CD4-positive, alpha-beta T cell treated with Interleukin-6 for 4 hours (primary cell): ENCODE measurements at places on chromosomes 13 and 19.

DNA sequence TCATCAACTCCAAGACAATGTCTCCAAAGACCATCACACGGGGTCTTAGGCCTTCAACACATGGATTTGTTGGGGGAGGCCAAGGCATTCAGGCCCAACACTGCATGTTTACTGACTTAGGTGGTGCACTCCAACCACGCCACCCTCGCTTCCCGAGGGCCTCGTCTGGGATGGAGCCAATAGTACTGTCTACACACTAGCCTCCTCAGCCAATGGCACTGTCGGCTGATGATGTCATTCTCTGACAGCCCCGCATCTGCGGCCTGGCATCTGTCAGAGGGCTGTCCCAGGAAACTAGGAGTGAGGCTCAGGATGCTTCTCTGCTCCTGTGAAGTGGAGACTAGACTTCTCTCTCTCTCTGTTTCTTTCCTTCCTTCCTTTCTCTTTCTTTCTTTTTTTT is 96.6 kb downstream of the TEX26 start:
- no peak for DNase-seq

- no peak for DNase-seq
Observed at GRCh38 chr13:110676595-110677587, 29.0 kb downstream of the CARS2 start.

GRCh38 chr19:30105727-30106126 is 163.7 kb downstream of the URI1 start:
- no peak for DNase-seq

DNA sequence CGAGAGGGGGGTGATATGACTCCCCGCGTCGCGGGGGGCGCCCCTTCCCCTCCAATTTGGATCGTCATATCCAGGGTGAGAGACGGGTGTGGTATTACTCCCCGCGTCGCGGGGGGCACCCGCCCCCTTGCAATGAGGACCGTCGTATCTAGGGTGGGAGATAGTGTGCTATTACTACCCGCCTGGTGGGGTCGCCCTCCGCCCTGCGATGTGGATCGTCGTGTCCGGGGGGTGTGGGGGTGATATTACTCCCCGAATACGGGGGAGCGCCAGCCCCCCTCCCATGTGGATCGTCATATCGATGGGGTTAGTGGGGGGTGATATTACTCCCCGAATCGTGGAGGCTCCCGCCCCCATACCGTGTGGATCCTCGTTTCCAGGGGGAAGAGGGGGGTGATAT is 29.2 kb upstream of the RGCC start:
- DNase-seq: peak; percentile 73

- no peak for DNase-seq
Observed at GRCh38 chr13:49638030-49638743, 9.9 kb downstream of the ARL11 start.

DNA sequence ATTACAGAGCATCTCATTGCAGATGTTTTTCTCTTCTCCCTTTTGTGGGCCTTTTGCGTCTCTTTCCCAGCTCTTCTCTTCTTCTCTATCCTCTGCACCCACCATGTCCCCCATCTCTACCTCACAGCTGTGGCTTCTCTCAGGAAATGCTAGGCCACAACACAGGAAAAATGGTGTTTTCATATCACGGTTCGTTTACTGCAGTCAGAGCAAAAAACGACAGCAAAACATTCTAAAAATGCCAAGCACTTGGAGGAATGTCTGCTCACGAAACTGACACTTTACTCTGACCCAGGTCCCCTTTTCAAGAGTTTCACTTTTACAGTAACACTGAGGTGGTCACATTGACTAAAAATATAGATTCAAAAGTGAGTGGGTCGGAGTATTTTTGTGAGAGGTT is 152.2 kb downstream of the DCT start:
- DNase-seq: peak; percentile 14

GRCh38 chr13:104837756-104838155 is 1697.7 kb downstream of the EFNB2 start:
- no peak for DNase-seq

- DNase-seq: no peak
Observed at GRCh38 chr19:46976845-46977320, 42.8 kb upstream of the NPAS1 start.

GRCh38 chr13:66809485-66809884 is 420.7 kb downstream of the PCDH9 start:
- DNase-seq: no peak

GRCh38 chr19:58037927-58038687 is 4.3 kb downstream of the ZSCAN1 start:
- no peak for DNase-seq

DNA sequence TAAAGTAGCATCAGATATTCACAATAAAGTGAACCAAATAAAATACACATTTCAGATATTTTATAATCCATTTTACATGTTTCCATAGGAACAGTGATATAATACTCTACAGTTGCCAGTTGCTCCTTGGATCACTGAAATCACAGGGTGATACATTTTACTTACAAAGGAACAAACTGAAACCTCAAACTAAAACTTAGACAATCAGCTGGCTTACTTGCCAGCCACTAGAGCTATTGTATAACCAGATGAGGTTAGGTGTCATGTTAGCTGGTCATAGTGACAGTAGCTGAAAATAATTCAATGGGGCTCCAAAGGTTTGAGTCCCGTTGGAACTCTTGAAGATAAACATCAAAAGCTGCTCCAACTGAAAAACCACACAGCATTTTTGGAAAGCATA is 274.6 kb downstream of the ITGBL1 start:
- no peak for DNase-seq

- no peak for DNase-seq
Observed at GRCh38 chr19:15253513-15253912, 21.3 kb upstream of the EPHX3 start.

DNA sequence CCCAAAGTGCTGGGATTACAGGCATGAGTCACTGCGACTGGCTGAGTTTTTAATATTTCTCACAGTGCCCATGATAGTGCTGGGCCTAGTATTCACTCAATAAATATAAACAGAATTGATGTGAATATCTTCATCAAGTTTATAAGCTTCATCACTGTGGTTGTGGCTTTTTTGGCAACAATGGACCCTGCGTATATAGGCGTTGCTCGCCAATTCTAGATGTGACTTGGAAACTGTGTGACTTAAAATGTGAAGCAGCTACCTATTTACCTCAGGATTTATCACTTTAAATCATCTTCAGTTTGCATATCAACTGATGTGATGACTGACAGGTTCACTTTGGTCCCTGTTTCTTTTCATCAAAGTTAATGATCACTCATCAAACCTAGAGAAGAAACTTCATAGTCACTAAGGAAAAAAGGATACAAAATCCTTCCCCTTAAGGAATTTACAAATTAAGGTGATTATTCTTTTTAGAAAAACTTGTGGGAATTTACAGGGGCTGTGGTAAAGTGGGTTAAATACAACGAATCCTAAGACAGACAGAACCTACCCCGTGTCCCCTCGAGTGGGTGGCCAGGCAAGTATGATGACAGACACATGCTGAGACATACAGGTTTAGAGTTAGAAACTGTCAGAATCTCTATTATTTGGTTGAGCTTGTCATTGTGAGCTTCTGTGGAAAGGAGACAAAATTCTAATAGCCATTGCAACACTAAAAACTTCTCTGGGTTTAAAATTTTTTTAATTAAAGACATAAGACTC is 101.3 kb downstream of the AKAP11 start:
- DNase-seq: no peak

DNA sequence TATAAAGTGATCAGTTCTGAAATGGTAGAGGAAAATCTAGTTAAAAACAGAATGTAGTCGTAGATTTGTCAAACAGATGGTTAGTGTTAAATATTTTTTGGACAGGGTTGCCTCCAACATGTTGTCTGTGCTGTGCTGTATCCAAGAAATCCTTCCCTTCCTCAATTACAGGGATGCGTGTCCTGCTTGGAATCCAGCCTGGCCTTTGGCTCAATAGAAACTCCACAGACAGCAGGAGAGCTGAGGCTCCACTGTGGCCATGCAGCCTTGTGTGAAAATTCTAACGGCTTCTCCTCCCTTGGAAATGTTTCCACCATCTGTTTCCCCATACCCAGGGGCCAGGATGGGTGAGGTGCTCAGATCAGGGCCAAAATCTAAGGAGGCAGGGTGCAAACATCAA is 67.7 kb upstream of the USP29 start:
- DNase-seq: no peak

- no peak for DNase-seq
Observed at GRCh38 chr13:29710511-29710910, 115.0 kb upstream of the SLC7A1 start.

GRCh38 chr13:94143624-94144350 is 335.7 kb downstream of the DCT start:
- no peak for DNase-seq

GRCh38 chr19:41615207-41615606 is 11.7 kb downstream of the CEACAM4 start:
- no peak for DNase-seq

- no peak for DNase-seq
Observed at GRCh38 chr13:59664586-59664985, 499.1 kb downstream of the DIAPH3 start.

DNA sequence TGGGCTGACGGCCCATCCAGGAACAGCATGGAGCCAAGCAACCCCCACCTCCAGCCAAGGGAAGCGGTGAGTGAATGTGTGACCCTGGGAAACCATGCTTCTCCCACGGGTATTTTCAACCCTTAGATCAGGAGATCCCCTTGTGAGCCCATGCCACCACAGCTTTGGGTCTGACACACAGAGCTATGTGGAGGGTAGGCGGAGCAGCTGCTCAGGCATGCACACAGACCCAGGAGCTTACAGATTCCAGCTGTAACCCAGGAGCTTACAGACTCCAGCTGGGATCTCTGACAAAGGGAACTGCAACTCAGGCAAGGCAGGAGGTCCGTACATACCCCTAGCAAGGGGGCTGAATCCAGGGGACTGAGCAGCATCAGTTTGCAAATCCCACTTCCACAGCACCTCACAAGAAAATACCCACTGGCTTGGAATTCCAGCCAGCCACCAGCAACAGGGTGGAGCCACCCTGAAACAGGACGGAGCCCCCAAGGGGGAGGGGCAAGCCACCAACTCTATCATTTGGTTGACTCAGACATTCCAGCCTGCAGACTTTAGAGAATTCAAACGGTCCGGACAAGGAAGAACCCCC is 40.8 kb upstream of the RFXAP start:
- DNase-seq: no peak

- no peak for DNase-seq
Observed at GRCh38 chr13:23918208-23918607, 20.9 kb upstream of the C1QTNF9B start.

- no peak for DNase-seq
Observed at GRCh38 chr13:86974251-86974994, 696.7 kb upstream of the SLITRK5 start.

GRCh38 chr13:27077451-27077850 is 94.2 kb downstream of the USP12 start:
- DNase-seq: no peak

DNA sequence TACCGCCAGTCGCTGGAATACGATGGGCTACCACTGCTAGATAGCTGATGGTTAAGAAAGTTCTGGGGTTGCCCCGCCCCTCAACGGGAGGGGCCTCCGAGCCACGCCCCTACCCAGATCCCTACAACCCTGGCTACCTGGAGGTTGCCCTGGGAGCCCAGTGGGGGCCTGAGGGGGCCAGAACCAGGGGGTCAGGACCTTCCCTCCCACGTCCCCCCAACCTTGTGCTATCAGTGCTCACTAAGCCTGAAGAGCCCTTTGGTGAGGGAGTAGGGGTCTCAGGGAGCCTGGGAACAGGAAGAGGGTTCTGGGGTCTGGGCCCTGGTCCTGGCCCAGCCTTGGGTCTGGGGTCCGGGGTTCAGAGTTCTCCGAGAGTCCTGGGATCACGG is 8.9 kb downstream of the OCEL1 start:
- peak; percentile 79 for DNase-seq

GRCh38 chr13:38341149-38341692 is 8.4 kb upstream of the UFM1 start:
- no peak for DNase-seq

DNA sequence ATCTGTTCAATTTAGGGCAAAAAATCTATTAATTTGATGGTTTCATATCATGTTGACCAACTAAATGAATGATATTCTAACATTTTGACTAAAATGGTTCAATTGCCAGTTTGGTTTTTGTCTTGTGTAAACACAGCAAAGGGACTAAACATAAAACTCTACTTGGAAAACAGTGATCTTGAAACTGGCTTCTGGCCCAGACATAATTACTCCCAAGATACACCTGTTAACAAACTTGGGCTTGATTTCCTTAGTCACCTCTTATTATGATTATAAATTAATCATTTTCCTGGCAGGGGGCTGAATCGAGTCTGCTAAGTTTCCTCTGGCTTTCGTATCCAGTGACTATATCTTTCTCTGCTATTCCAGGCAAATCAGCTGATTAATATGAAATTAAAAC is 78.0 kb upstream of the OXGR1 start:
- DNase-seq: no peak

GRCh38 chr13:23159760-23160637 is 20.8 kb upstream of the SGCG start:
- no peak for DNase-seq
